ENCODE measurements at places on chromosomes 12 and 14.
A peak's percentile ranks its signal among the peaks of the same experiment; 100 is the strongest.

DNA sequence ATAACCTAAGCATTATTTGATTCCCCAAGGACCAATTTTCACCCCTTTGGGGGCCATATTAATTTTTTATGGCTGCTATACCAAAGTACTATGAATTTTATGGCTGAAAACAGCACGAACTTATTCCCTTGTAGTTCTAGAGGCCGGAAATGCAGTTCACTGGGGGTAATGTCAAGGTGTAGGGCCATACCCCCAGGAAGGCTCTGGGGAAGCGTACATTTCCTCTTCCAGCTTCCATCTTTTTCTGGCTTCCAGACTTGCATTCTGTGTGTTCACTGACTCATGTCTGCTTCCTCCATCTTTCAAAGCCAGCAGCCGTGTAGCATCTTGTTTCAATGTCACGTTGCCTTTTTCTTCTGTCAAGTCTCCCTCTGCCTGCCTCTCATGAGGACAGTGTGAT is 133.5 kb downstream of the BICD1 start:
- DNase-seq = no peak

- no peak for DNase-seq
Measured at GRCh38 chr14:57038689-57039088, 228.4 kb upstream of the OTX2 start.

- no peak for DNase-seq
Measured at GRCh38 chr14:94561656-94562010, 391 bp downstream of the SERPINA4 start.

DNA sequence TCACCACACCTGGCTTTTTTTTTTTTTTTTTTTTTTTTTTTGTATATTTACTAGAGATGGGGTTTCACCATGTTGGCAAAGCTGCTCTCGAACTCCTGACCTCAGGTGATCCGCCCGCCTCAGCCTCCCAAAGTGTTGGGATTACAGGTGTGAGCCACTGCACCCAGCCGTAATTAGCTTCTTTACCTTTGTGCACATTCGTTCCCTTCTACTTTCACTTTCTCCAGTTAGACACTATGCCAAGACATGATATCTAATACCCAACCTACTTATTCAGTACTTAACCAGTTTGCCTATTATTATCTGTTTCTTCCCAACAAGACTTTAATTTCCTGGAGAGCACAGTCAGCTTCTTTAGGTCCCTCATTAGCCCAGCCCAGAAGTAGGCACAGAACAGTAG is 5.3 kb downstream of the STYK1 start:
- no peak for DNase-seq

DNA sequence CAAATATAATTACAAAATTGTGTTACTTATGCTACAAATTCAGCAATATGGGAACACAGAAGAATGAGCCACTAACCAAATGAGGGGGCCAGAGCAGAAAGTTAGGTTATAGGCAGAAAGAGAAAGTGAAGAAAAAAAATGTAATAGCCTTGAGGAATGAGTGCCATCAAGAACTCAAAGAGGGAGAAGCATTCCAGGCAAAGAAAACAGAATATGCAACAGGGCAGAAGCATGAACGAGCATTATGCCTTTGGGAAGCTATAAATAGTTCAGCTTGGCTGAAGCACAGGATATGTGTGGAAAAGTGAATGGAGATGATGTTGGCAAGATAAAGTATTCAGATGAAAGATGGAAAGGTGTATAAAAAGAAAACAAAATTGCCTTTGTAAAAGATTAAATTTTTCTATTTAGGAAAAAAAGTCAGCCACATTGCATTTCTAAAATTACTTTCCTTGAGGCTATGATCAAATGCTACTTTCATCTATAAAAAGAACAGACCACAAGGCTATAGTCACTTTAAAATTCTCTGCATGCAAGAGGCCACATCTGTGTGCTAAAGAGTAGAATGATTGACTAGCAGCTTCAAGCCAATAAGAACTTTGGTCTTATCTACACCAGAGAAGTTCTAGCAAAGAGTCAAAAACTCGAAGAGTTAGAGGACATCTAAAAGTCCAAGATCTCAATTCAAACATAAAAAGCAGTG is 193.6 kb upstream of the GARIN6 start:
- DNase-seq = no peak

- DNase-seq = no peak
Measured at GRCh38 chr12:62739266-62740015, 195.5 kb downstream of the PPM1H start.

DNA sequence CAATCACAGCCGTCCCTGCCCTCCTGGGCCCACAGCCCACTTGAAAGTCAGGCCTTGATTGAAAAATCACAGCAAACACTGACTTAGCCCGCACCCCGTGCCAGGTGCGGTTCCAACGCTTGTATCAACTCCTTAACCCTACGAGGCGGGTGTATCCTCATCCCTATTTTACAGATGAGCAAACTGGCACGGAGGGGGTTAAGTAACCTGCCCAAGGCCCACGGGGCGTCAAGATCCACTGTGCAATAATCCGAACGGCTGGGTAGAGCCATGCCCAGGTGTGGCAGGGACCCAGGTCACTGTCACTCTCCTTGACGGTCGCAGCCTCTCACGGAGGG is 583 bp downstream of the DNAH10 start:
- DNase-seq = no peak

DNA sequence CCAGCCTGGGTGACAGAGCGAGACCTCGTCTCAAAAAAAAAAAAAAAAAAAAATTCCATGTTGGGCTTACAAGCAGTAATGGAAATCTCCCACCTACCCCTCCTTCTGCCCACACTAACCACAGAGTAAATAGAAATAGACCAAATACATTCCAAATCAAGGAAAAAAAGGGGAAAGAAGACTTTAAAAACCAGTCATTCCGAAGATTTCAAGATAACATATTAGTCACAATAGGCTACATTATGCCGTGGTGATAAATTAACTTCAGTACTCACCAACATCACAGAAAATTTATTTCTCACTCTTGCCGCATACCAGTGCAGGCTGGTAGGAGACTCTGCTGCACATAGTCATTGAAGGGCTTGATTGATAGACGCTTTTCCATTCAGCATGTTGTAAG is 15.5 kb upstream of the ETV6 start:
- DNase-seq = no peak

- DNase-seq = no peak
Measured at GRCh38 chr14:96629558-96630222, 127.5 kb downstream of the PAPOLA start.

DNA sequence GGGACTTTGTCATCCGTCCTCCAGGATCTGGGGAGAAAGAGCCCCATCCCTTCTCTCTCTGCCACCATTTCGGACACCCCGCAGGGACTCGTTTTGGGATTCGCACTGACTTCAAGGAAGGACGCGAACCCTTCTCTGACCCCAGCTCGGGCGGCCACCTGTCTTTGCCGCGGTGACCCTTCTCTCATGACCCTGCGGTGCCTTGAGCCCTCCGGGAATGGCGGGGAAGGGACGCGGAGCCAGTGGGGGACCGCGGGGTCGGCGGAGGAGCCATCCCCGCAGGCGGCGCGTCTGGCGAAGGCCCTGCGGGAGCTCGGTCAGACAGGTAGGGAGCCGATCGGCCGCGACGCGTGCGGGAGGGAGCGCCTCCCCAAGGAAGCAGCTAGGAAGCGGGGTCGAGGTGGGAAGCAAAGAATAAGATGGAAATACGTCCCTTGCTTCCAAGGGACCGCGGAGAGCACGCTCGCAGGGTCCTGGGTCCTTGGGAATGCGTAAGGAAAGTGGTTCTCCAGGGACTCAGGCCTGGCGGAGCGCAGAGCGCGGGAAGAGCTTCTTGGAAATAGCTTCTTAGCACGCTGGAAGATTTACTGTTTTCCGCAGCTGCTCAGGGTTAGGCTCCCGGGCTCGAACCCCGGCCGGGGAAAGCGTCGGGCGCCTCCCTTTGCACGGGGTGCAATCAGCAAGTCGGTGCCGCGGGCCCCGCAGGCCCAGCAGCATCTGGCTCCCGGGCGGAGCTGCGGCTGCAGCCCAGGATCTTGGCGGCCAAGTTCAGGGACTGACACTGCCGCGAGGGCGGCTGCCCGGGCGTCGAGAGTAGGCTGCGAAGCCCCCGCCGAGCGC is 457 bp downstream of the SOCS2 start:
- peak; percentile 21 for DNase-seq

DNA sequence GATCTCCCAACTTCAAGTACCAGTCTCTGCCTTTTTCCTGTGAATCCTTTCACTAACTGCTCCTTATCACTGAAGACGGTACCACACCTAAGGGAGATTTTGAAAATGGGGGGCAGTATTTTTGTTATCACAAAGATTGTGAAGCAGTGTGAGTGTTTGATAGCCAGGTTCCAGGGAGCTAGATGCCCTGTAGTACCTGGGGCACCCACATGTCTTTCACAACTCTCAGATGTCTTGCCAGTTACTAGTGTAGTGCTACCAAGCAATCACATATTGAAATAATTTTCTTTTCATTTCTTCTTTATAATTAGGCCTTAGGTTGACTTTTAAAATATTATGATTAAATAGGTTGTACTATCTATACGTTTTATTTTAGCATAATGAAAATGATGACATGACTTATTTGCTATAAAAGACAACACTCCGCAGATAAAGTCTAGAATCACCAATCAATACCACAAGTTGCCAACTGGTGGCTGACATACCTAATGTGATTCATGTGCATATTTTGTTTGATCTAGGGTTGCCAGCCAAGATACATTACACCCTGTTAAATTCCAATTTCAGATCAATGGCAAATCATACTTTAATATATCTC is 215.9 kb downstream of the EXOC5 start:
- no peak for DNase-seq

Data from fibroblast of pulmonary artery (primary cell).